Calu3 (cell line): ENCODE measurements at places on chromosomes 16 and 17.

DNA sequence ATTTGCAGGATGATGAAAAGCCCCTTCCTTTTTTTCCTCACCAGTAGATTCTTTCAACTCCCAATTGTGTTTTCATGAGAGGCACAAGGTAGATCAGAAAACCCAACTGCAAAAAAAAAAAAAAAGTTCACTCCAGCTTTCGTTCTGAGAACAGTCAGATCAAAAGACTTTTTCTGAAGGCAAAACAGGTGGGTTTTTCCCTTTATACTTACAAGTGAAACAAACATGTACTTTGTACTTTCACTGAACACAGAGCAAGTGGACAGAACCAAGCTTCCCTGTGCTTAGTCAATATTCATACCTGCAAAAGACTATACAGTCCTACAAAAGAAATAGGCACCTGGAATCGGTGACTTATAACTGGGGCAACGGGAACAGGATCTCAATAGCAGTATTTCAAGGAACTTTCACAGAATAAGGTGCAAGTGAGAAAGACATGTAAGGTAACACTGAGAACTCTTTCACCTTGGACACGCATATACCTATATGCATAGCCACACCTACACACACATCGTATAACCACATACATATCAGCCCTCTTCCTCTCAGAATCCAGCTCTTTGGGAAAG, 54.1 kb downstream of the TOX3 start:
- H3K36me3 ChIP-seq = peaks cover 9% of the 10 kb centered on the region
- no peaks in the 10 kb centered on the region for H3K27me3 ChIP-seq
- no peak for DNase-seq
- H3K27ac ChIP-seq = peak overlapping the region; percentile 93
- peak overlapping the region; percentile 33 for H3K4me3 ChIP-seq
- H3K4me1 ChIP-seq = peaks cover 63% of the 10 kb centered on the region

GRCh38 chr17:50171371-50172071, 5.7 kb downstream of the SGCA start:
- H3K27me3 ChIP-seq = peaks cover 28% of the 10 kb centered on the region
- DNase-seq = no peak
- H3K4me3 ChIP-seq = no peak overlapping the region
- no peaks in the 10 kb centered on the region for H3K36me3 ChIP-seq
- H3K27ac ChIP-seq = no peak overlapping the region
- H3K4me1 ChIP-seq = peaks cover 20% of the 10 kb centered on the region

- no peak for DNase-seq
- H3K4me3 ChIP-seq = no peak overlapping the region
- no peaks in the 10 kb centered on the region for H3K36me3 ChIP-seq
Observed at GRCh38 chr17:73498886-73499554, 145.2 kb downstream of the SDK2 start.

GRCh38 chr17:65158622-65159021, 21.5 kb downstream of the RGS9 start:
- peaks cover 34% of the 10 kb centered on the region for H3K27me3 ChIP-seq
- H3K27ac ChIP-seq = no peak overlapping the region
- no peaks in the 10 kb centered on the region for H3K36me3 ChIP-seq
- DNase-seq = no peak

DNA sequence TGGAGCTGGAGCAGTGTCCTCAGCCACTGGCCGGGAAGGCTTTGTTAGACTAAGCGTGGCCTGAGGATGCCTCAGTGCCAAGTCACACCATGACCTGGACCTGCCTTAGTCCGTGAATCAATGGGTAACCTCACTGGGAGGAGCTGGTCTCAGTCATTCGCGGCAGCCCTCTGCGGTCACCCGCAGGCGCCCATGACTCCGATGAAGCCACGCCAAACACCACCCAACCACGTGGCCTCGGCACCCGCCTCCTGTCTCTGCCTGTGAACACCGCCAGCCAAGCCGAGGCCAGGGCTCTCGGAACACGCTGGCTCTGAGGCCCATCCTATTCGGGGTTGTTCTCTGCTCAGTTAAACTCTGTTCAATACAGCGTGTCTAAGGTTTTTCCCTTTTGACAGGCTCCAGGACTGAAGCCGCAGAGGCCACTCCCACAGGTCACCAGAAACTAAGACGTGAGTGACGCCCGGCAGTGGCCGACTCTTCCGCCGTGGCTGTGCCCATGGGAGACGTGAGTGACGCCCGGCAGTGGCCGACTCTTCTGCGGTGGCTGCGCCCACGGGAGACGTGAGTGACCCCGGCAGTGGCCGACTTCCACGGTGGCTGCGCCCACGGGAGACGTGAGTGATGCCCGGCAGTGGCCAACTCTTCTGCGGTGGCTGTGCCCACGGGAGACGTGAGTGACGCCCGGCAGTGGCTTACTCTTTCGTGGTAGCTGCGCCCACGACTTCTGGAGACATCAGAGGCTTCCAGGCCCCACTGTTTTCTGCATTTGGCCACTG, 16.8 kb upstream of the PABPN1L start:
- H3K36me3 ChIP-seq = no peaks in the 10 kb centered on the region
- DNase-seq = no peak
- H3K27me3 ChIP-seq = peaks cover 46% of the 10 kb centered on the region

DNA sequence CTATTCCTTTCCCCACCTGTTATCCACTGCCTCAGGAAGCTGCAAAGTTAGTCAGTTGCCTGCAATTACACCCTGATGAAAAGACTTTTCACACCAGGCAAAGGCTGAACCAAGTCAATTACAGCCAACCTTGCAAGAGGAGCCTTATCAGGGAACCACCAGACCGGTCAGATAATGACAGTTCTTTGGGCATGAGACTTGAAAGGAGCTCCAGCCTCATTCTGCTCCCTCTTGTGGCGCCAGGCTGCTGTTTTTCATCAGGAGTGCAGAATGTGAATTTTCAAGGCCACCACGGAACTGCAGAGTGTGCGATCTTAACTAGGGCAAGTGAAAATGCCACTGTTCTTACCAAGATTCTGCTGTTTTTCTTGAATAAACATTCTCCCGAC, 22.5 kb downstream of the DNAI2 start:
- no peaks in the 10 kb centered on the region for H3K36me3 ChIP-seq
- no peak overlapping the region for H3K4me3 ChIP-seq
- no peak overlapping the region for H3K27ac ChIP-seq
- peak; percentile 51 for DNase-seq
- H3K4me1 ChIP-seq = peaks cover 9% of the 10 kb centered on the region

DNA sequence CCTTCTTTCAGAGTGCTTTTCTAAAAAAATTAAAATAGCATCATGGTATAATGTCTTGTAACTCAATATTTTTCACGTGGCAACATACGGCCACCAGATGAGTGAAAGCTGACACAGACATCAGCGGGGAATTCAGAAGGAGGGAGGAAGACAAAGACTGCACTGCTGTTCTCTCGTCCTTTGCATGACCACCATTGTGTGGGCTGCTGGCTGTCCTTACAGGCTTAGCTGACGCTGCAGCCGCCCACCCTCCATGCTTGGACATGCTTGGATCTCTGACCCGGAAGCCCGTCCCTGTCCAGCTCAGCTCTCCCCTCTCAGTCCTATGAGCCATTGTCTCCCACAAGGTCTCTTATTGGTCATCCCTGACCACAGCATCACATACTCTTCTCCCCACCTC, 11.4 kb upstream of the MLYCD start:
- H3K27me3 ChIP-seq = peaks cover 19% of the 10 kb centered on the region
- H3K4me1 ChIP-seq = no peaks in the 10 kb centered on the region
- no peak overlapping the region for H3K27ac ChIP-seq
- H3K36me3 ChIP-seq = no peaks in the 10 kb centered on the region
- DNase-seq = no peak

- DNase-seq = no peak
- peaks cover 60% of the 10 kb centered on the region for H3K36me3 ChIP-seq
- H3K4me1 ChIP-seq = peaks cover 37% of the 10 kb centered on the region
- peak overlapping the region; percentile 95 for H3K27ac ChIP-seq
- peaks cover 41% of the 10 kb centered on the region for H3K27me3 ChIP-seq
Observed at GRCh38 chr17:7834542-7834956, 532 bp downstream of the KDM6B start.

DNA sequence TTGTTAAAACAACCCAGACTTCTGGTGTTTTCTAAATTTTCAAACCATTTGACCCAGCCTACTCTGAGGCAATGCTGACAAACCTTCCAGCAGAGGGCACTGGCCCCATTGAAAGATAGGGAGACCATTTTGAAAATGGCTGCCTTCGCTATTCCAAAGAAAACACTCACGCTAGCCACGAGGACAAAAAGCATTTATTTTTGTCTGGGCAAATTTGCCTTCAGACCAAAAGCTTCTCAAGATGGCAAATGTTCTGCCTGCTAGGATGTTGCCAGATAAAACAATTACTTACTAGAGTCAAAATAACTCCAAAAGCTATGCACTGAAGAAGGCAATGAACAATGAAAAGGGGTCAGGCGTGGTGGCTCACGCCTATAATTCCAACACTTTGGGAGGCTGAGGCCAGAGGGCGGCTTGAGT, 296.7 kb upstream of the IRX5 start:
- DNase-seq = peak; percentile 21
- H3K36me3 ChIP-seq = no peaks in the 10 kb centered on the region
- H3K4me1 ChIP-seq = no peaks in the 10 kb centered on the region

- peaks cover 23% of the 10 kb centered on the region for H3K36me3 ChIP-seq
- peaks cover 81% of the 10 kb centered on the region for H3K27me3 ChIP-seq
- H3K27ac ChIP-seq = no peak overlapping the region
- peaks cover 27% of the 10 kb centered on the region for H3K4me1 ChIP-seq
Observed at GRCh38 chr17:79046197-79046915, 22.4 kb downstream of the C1QTNF1 start.

- H3K27me3 ChIP-seq = no peaks in the 10 kb centered on the region
- DNase-seq = no peak
- H3K4me3 ChIP-seq = peak overlapping the region; percentile 91
- peaks cover 21% of the 10 kb centered on the region for H3K4me1 ChIP-seq
- H3K27ac ChIP-seq = peak overlapping the region; percentile 46
Observed at GRCh38 chr17:50347117-50347893, 1.4 kb downstream of the XYLT2 start.

- no peak overlapping the region for H3K4me3 ChIP-seq
- peaks cover 7% of the 10 kb centered on the region for H3K4me1 ChIP-seq
- no peak for DNase-seq
- no peaks in the 10 kb centered on the region for H3K36me3 ChIP-seq
- H3K27me3 ChIP-seq = no peaks in the 10 kb centered on the region
- no peak overlapping the region for H3K27ac ChIP-seq
Observed at GRCh38 chr17:57604771-57605674, 140.1 kb downstream of the CCDC182 start.

- no peaks in the 10 kb centered on the region for H3K36me3 ChIP-seq
- no peak overlapping the region for H3K27ac ChIP-seq
- no peaks in the 10 kb centered on the region for H3K27me3 ChIP-seq
- DNase-seq = no peak
- no peak overlapping the region for H3K4me3 ChIP-seq
Observed at GRCh38 chr16:56847173-56847910, 17.7 kb upstream of the SLC12A3 start.

DNA sequence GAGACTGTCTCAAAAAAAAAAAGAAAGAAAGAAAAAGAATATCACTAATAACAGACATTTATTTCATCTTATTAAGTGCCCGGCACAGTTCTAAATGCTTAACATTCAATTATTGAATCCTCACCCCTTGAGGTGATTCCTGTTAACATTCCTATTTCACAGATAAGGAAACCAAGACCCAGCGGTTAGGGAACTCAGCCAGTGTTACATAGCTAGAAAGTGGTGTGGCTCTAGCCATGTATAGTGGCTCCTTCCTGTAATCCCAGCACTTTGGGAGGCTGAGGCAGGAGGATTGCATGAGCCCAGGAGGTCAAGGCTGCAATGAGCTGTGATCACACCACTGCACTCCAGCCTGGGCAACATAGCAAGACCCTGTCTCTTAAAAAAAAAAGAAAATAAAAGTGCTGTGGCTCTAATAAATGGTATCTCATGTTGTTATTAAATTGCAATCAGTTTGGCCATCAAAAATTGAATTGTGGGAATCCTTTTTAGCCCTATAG, 28.1 kb downstream of the ZNRF1 start:
- no peaks in the 10 kb centered on the region for H3K4me1 ChIP-seq
- no peak for DNase-seq
- no peaks in the 10 kb centered on the region for H3K36me3 ChIP-seq
- no peak overlapping the region for H3K27ac ChIP-seq

DNA sequence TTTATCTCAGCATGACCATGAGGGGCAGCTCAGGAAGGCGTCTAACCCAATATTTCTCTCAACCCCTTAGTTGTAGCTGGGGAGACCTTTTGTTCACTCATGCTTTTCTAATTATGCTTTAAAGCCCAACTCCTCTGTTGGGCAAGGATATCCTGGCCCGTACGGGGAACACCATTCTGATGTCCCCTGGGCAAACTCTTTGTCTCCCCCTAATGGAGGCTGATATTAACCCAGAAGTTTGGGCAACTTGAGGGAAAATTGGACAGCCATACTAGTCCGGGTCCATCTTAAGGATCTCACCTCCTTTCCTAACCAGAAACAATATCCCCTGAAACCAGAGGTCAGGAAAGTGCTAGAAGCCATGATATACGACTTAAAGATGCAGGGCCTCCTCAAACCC, 143.7 kb upstream of the COX10 start:
- no peak overlapping the region for H3K4me3 ChIP-seq
- no peaks in the 10 kb centered on the region for H3K4me1 ChIP-seq
- H3K27me3 ChIP-seq = no peaks in the 10 kb centered on the region

DNA sequence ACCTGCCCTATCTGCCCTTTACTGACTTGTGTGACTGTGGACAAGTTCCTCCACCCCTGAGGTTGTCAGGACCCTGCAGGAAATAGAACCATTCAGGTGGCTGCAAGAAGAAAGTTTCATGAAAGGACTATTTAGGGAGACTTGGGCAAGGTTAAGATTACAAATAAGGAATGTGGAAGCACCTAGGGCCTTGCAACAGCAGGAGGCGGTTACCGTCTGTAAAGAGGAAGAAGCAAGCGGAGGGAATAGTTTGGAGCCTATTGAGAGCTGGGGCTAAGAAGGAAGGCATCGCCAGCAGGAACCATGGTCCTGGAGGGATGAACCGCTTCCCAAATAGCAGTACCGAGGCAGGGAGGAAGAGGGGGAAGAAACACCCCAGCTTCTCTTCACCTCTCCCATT, 132.4 kb downstream of the PRKCB start:
- H3K27ac ChIP-seq = no peak overlapping the region
- H3K36me3 ChIP-seq = no peaks in the 10 kb centered on the region
- peaks cover 84% of the 10 kb centered on the region for H3K27me3 ChIP-seq
- H3K4me1 ChIP-seq = no peaks in the 10 kb centered on the region
- H3K4me3 ChIP-seq = no peak overlapping the region
- DNase-seq = no peak

- DNase-seq = no peak
- no peak overlapping the region for H3K27ac ChIP-seq
- H3K4me3 ChIP-seq = no peak overlapping the region
- peaks cover 43% of the 10 kb centered on the region for H3K36me3 ChIP-seq
- no peaks in the 10 kb centered on the region for H3K27me3 ChIP-seq
Observed at GRCh38 chr17:68433211-68433610, 24.1 kb downstream of the WIPI1 start.
